ENCODE measurements at places on chromosomes 3 and 15. TPM values are rescaled to one million over a fixed set of nuclear protein-coding genes. Genes with fewer than 3 reads are reported as not detected.

GP9 gene
- total RNA-seq = not detected

DNA sequence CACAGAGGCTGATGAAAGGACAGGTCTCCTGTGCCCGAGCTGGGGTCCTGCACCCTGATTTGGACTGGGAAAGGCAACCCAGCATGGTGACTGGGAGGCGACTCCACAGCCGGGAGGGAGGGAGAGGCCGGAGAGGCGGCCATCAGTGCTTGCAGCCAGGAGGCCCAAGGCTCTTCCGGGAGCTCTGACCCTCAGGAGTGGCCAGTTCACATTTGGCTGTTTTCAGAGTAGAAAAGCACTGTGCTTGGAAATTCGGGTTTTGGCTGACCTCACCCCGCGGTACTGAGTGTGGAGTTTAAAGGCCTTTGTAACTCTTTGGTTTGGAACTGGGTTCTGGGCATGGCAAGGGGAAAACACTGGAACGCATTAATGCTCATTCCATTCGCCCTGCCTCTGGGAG is 31.9 kb downstream of the SMAD6 start:
- H3K27me3 ChIP-seq = no peaks in the 10 kb centered on the region
- peak overlapping the region; percentile 46 for H3K27ac ChIP-seq
- no peak for DNase-seq
- H3K4me1 ChIP-seq = peaks cover 74% of the 10 kb centered on the region
- H3K36me3 ChIP-seq = no peaks in the 10 kb centered on the region
- no peak overlapping the region for H3K4me3 ChIP-seq

ZNF80 gene
- total RNA-seq = not detected

DNA sequence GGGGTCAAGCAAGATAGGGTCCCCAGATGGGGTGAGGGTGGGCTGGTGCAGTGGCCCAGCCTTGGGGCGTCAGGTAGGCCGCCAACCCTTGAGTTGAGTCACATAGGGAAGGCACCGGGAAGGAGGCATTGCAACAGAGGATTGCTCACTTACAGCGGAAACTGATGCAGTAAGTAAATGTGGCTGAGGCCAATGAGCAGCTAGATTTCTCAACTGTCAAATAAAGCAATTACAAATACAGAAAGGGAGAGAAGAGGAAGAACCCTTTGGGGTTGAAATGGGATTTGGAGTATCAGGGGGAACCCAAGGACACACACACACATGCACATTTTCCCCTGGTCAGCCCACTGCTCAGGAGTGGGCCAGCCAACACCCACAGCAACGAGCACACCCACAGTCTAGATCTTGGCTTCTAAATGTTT is 44.0 kb downstream of the CHSY1 start:
- no peak overlapping the region for H3K4me3 ChIP-seq
- no peak overlapping the region for H3K27ac ChIP-seq
- no peaks in the 10 kb centered on the region for H3K27me3 ChIP-seq
- DNase-seq = no peak
- H3K4me1 ChIP-seq = peaks cover 24% of the 10 kb centered on the region
- no peaks in the 10 kb centered on the region for H3K36me3 ChIP-seq

GRCh38 chr15:94749811-94750617 is 518.7 kb downstream of the MCTP2 start:
- no peaks in the 10 kb centered on the region for H3K36me3 ChIP-seq
- H3K27ac ChIP-seq = no peak overlapping the region
- no peaks in the 10 kb centered on the region for H3K4me1 ChIP-seq
- H3K27me3 ChIP-seq = no peaks in the 10 kb centered on the region

DNA sequence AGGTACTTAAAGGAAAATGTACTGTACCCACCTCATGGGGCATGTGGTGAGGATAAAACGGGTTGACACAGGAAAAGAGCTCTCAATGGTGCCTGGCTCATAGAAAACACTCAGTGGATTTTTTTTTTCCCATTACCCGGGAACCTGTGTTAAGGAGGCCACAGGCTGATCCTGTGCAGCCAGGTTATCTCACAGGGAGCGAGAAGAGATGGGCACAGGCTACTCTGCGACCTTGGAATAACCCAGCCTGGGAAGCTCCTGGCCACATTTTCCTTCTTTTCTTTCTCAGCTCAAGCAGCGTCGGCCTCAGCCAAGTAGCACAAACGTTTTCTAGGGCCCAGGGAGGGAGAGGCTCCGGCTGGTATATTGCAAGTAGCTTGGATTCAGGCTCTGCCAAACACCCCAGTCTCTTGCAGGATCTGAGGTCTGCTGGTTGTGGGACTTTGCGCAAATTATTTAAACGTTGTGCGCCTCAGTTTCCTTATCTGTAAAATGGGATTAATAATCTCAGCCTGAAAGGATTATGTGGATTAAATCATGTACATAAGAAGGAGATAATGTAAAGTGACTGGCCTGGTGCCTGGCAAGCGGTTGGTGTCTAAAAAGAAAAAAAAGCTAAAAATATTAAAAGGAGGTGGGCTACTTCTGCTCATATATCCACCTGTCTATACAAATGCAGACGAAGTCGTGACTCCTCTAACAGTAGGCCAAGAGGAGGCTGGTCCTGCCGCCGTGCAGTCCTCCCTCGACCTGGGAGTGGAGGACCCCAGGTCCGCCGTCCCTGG is 2.2 kb downstream of the FURIN start:
- peak overlapping the region; percentile 97 for H3K27ac ChIP-seq
- no peaks in the 10 kb centered on the region for H3K36me3 ChIP-seq
- peak; percentile 28 for DNase-seq
- H3K4me1 ChIP-seq = peaks cover 80% of the 10 kb centered on the region
- H3K27me3 ChIP-seq = no peaks in the 10 kb centered on the region

GRCh38 chr15:72050700-72051099 is 67.2 kb downstream of the MYO9A start:
- no peak overlapping the region for H3K27ac ChIP-seq
- H3K4me1 ChIP-seq = no peaks in the 10 kb centered on the region
- no peak overlapping the region for H3K4me3 ChIP-seq
- H3K27me3 ChIP-seq = no peaks in the 10 kb centered on the region
- no peak for DNase-seq

FSTL1 gene
- total RNA-seq = 211 TPM

All from thyroid gland (tissue), 4 donors.